ENCODE measurements at places on chromosomes 3 and 15.

DNA sequence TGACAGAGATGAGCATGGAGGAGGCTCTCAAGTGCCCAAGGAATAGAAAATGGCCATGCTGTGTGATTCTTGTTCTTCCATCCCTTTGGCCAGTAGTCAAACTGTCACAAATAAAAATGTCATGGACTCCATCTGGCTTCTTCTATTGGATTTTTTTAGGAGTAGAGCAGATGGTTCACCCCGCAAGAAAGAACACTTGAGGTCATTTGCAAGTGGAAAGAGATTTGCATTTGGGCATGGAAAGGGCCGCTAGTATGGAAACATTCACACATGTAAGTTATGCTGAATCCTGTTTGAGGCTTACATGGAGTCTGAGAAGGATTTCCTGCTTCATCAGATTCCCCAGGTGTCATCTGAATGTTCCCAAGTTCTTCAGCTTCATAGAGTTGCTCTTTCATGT lies 53.1 kb upstream of the CFAP161 start:
- no peak for DNase-seq

DNA sequence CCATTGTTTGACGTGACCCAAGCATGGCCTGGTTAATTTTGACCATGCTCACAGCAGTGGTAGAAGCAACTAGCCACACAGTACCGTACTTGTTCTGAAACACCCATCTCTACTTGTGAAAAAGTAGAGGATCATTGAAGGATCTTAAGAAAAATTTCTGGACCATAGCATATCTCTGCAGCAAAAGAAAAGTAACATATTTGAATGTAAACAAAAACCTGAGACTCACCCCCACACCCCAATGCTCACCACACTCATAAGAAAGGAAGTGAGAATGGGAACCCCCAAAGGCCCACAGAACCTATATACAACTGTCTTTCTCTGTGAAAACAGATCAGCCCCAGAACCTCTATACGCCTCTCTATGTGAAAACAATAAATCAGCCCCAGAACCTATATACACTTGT lies 33.8 kb upstream of the TFRC start:
- no peak for DNase-seq

- DNase-seq = no peak
These were observed 37.1 kb downstream of the SEC22C start for GRCh38 chr3:42544492-42545283.

GRCh38 chr3:22960105-22960984 lies 242.8 kb upstream of the UBE2E2 start:
- DNase-seq = no peak

- DNase-seq = no peak
These were observed 296.2 kb downstream of the ZBTB20 start for GRCh38 chr3:114850898-114851297.

GRCh38 chr3:61612211-61613194 lies 51.1 kb downstream of the PTPRG start:
- DNase-seq = no peak

GRCh38 chr3:186133980-186134379 lies 25.1 kb upstream of the ETV5 start:
- DNase-seq = no peak

DNA sequence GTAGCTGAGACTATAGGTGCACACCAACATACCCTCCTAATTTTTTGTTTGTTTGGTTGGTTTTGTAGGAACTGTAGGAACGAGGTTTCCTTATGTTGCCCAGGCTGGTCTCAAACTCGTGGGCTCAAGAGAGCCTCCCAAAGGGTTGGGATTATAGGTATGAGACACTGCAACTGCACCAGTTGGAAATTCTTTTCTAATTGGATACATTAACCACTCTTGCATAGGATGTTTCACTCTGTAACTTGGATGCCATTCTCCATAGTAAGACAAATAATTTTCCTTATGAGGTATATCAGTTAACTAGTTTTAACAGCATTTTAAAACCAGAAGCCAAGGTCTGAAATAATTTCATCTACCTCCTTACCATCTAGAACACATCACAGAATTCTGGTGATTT lies 6.7 kb upstream of the ALCAM start:
- DNase-seq = no peak

DNA sequence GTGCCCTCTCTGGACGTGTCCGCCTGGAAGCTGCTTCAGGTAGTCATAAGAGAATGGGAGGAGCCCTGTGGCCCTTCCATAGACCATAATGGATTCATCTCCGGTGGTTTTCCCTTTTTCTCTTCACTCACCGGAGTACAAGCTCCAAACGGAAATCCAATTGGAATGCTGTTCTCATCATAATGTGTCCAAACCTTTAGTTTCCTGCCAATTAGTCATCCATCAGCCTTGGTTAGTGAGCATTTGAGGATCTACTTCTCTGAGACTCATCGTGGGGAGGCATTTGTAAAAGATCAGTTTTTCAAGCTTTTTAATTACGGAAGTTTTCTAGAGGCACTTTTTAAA lies 34.9 kb downstream of the ABHD2 start:
- no peak for DNase-seq

- DNase-seq = no peak
These were observed 28.4 kb downstream of the CHCHD6 start for GRCh38 chr3:126732281-126733060.
